Stimulated activated CD8-positive, alpha-beta memory T cell treated with anti-CD3 and anti-CD28 coated beads, Interleukin-2, amount 100 ng/mL, for 48 hours (primary cell): ENCODE measurements at places on chromosomes 5 and 9.

DNA sequence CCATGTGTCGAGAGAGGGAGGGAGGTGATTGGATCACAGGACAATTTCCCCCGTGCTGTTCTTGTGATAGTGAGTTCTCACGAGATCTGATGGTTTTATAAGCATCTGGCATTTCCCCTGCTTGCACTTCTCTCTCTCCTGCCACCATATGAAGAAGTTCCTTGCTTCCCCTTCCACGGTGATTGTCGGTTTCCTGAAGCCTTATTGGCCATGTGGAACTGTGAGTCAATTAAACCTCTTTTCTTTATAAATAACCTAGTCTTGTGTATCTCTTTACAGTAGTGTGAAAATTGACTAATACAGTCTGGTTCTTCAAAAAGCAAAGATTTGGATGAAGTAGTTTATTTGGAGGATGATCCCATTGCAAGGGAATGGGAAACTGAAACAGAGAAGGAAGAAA, 11.3 kb upstream of the MIER3 start:
- DNase-seq, result no peak

DNA sequence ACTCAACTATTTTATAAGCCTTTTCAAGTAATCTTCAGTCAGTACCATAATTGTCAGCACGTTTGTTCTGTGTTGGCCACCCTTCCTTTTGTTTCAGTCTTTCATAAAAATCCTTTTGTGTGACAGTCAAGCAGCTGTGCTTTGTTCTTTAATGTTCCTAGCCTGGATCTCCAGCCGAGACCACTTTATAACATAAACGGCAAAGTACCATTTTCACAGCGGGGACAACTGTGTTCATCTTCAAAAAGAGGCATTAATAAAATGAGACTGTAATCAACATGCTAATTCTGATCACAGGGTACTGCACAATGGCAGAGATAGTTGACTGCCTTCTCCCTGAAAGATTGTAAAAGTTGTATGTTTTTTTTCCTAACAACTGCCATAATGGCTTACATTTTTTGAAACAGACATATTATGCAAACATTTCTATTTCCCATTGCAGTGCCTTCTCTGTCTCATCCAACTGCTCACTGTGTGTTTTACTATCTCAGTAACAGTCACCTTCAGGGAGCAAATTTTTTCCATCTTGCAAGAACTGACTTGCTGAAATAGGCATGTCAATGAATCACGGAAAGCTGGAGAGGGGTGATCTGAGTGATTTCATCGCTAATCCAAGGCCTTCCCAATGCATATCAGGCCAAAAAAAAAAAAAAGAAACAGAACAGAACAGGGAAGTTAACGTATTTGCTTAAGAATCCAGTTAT, 828.5 kb upstream of the DMAC1 start:
- no peak for DNase-seq

- DNase-seq, result no peak
Measured at GRCh38 chr5:163564321-163564938, 59.0 kb downstream of the MAT2B start.

DNA sequence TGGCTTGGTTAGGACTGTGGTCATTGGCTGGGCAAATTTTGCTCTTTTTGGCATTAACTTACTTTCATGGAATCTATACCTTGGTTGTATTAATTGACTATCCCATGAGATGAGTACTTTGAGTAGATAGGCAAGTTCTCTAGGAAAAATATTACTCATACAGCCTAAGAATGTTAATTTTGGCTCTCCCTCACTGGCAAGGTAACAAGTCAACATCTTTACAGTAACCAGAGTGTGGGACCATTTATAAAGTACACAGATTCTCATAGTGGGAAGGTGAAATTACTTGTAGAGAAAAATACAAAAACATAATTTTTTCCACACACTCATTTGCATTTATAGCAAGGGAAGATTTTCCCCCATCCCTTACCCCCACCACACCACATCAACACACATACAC, 154.6 kb upstream of the ZNF608 start:
- DNase-seq, result no peak

DNA sequence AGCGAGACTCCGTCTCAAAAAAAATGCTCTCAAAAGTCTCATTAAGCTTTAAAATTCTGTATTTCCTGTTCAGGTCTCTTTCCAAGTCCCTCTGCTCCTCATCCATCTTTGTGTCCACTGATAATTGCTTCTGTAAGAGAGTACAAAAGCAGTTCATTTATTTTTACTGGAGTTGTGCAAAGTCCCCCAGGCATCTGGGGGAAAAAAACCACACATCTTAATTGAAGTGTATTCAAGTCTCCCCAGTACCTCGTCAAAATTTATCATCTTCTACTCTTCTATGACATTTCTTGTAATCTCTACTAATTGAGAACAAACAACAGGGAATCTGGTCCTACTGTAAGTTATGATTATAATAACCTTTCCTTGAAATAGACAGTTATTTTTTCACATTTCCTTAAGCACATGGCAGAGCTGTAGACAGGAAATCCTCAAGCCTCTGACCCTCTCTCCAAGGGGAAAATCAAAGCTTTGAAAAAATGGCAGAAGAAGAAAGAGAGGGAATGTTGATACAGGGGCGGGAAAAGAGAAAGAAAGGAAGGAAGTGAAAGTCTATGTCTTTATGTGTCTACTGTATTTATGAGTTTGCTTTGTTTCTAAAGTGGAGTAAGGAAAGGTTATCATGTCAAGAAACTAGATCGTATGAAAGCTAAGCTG, 51.5 kb downstream of the RAI14 start:
- DNase-seq, result no peak

GRCh38 chr5:77076961-77077828, 9.9 kb downstream of the ZBED3 start:
- peak; percentile 58 for DNase-seq

DNA sequence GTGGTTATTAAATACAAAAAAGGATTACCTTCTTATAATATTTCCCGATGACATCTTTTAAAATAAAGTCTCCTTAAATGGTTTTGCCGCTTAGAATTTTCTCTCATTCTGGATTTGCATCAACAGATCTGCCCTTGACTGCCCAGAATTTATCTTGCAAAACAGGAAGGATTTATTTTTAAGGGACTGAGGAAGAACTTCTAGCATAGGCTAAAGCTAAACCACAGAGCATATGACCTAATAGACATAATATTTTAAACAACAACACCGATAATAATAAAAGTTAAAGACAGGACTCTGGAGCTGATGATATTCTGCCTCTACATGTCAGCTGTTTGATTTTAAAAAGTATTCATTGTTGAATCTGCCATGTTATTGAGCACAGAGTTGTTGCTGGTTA, 145.3 kb upstream of the ADCY2 start:
- DNase-seq, result no peak

DNA sequence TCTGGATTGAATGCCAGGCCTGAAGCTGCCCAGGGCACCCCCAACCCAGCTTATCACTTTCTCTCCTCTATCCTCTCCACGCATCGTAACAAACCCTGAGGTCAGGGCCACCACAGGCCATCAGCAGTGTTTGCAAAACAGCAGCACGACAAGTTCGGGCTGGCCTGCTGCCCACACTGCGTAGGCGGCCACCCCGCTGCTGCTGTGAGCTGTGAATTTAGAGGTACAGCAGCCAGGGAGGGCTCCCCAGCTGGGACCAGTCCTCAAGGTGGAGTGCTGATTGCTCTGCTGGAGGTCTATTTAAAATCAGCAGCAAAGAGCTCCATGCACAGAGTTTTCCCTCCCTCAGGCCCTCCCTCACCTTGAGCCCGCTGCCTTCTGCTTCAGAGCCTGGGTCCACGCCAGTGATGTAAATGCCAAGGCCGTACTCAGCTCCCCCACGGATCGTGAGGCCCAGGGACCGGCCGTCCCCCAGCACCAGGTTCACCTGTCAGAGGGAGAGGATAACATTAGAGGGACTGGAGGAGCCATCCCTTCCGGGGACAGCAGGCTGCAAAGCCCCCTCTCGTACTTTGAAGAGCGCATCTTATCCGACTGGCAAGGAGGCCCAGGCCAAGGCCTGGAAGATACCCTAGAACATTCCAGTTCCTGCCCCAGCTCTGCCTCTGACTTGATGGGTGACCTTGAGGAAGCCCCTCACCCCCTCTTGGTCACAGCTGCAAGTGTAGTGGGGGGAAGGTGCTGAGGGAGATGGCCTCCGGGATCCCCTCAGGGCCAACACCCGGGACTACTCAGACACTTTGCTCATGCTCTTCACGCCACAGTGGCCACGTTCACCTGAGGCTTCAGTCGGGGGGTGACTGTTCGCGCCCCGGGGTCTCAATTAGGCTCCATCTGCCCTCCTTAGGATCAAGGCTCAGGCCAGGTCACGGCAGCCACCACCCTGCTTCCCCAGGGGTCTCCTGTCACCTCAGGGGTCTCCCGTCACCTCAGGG, 39.1 kb downstream of the WHRN start:
- no peak for DNase-seq

GRCh38 chr9:69213647-69214046, 39.6 kb downstream of the TJP2 start:
- no peak for DNase-seq

GRCh38 chr5:1167728-1168709, 33.4 kb upstream of the SLC6A19 start:
- peak; percentile 40 for DNase-seq

- no peak for DNase-seq
Measured at GRCh38 chr5:55338092-55338613, 30.4 kb downstream of the MTREX start.

DNA sequence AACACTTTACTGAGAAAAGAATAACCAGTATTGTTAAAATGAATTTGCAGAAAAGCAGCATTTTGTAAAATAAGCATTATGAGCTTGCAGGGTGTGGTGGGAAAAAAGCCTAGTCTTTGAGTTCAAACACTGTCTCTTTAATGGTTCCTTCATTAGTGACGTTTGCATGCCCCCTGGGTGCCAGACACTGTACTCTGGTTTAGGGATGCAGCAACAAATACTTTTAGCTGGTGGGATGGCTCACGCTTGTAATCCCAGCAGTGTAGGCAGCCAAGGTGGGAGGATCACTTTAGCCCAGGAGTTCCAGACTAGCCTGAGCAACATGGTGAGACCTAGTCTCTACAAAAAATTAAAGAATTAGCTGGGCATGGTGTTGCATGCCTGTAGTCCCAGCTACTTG, 62.3 kb downstream of the MAST4 start:
- no peak for DNase-seq

DNA sequence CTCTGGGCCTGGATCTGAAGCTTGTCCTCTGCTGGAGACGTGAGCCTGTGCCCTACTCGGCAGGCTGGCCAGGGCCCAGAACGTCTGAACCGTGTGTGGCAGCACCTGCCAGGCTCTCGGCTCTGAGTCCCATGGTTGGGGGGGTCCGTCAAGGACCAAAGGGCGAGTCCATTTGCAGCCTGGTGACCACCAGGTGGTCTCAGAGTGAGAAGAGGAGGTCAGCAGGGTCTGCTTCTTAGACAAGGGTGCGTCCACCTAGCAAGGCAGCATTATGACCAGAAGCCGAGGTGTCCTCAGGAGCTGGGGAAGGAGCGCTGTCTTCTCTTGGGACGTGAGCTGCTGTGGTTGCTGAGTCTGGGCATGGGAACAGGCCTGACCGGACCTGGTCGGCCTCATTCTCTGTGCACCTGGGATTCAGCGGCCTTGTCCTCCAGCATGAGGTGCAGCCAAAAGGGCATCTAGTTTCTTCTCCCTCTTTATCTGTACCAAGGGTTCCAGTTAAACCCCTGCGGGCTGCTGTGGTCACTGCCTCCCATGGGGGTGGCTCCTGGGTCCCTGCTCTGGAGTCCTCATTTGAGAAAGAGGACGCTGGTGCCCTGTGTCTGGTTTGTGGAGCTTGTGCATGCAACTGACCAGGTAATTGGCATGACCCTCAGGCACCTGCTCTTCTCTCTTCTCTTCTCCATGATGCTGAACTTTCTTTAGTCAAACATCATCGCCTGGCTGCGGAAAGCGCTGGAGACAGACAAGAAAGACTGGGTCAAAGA, 14.4 kb downstream of the EXOC3 start:
- no peak for DNase-seq

- DNase-seq, result no peak
Measured at GRCh38 chr9:2013743-2014475, 1.2 kb upstream of the SMARCA2 start.

GRCh38 chr9:17065062-17065461, 69.8 kb upstream of the CNTLN start:
- DNase-seq, result no peak

DNA sequence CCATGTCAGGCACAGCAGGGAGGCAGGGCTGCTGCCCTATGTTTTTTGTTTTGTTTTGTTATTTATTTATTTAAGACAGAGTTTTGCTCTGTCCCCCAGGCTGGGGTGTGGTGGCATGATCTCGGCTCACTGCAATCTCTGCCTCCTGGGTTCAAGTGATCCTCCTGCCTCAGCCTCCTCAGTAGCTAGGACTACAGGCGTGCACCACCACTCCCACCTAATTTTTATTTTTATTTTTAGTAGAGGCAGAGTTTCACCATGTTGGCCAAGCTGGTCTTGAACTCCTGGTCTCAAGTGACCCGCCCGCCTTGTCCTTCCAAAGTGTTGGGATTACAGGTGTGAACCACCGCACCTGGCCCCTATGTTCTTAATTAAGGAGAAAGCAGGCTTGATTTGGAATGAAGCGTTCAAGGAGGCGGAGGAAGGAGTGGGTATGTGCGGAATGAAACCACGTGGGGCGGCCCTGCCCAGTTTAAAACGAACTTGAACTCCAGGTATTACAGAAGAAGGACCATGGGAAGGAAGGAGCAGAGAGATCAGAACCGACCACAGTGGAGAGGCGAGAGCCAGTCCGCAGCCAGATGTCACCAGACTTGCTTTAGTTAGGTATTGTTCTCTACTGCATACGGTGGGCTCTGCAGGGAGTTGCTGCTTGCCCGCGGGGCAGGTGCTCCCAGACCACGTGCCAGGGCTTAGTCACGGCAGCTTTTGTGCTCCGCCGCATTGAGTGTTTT, 34.9 kb upstream of the EPB41L4B start:
- DNase-seq, result no peak

DNA sequence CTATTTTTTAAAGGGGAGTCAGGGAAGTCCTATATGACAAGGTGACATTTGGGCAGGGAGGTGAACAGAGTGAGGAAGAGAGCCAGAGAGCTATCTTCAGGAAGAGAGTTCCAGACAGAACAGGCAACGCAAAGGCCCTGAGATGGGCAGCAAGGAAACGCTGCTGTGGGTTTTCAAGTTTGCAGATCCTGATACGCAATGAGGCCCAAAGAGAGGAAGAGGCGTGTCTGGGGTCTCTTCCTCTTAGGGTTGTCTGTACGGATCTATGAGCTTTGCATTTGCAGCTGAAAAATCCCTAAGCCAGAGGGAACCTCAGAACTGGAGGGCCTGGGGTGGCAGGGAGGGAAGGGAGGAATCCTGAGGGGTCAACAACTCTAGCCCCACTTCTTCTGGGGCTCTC, 13.6 kb downstream of the FAT2 start:
- no peak for DNase-seq

DNA sequence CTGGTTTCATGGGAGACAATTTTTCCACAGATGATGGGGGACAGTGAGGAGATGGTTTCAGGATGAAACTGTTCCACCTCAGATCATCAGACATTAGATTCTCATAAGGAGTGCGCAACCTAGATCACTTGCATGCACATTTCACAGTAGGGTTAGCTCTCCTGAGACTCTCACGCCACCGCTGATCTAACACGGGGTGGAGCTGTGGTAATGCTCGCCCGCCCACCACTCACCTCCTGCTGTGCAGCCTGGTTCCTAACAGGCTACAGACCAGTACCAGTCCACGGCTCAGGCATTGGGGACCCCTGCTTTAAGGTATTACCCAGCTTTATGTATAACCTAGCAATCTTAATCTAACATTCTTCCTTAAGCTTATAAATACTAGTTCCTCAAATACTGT, 35.6 kb downstream of the TTC39B start:
- no peak for DNase-seq
